ENCODE measurements at places on chromosomes 6 and 20. TPM values are rescaled to one million over a fixed set of nuclear protein-coding genes. Genes with fewer than 3 reads are reported as not detected.

GRCh38 chr20:57474205-57474604 is 50.7 kb downstream of the CTCFL start:
- no peak for DNase-seq

Gene PPIL6
- total RNA-seq, result 0.16 TPM

Gene MAFB
- total RNA-seq, result not detected

- DNase-seq, result no peak
These were observed 93.2 kb upstream of the ZNF184 start for GRCh38 chr6:27565839-27566779.

GRCh38 chr20:63835021-63835858 is 4.2 kb upstream of the ZBTB46 start:
- DNase-seq, result no peak

Gene SLC17A9
- 69.7 TPM for total RNA-seq
